ENCODE measurements at places on chromosomes 4 and X.

DNA sequence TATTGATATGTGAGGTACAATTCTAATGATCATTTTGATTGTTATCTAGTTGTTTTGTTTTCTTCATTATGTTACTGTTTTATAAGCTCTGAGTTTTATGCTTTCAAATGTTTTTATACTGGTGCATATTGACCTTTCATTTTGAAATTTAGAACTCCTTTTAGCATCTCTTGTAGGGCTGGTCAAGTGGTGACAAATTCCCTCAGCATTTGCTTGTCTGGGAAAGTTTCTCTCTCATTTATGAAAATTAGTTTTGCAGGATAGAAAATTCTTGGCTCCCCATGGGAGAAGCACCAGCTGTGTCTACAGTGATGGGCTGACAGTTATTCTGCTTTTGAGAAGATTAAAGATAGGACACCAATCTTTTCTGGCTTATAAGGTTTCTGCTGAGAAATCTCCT lies 105.3 kb upstream of the SPRY1 start:
- DNase-seq = no peak

GRCh38 chr4:127362686-127363085 lies 270.1 kb upstream of the INTU start:
- no peak for DNase-seq

DNA sequence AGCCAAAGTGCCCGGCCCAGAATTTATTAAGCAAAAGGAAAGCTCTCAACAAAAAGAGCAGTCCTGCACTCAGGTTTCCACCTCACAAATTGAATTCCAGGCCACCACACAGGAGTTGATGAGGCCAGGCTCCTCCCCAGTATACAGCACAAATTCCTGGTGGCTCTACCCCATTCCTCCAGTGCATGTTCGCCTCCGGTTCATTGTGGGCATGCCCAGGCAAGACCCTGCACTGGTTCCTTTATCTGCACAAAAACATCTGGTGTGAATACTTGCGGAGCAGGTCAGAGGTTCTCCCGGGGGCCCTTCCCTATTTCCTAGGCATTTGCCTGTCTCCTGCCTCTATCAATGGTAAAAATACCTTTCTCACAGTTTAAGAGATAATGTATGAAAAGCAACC lies 195.2 kb upstream of the ANXA10 start:
- no peak for DNase-seq

DNA sequence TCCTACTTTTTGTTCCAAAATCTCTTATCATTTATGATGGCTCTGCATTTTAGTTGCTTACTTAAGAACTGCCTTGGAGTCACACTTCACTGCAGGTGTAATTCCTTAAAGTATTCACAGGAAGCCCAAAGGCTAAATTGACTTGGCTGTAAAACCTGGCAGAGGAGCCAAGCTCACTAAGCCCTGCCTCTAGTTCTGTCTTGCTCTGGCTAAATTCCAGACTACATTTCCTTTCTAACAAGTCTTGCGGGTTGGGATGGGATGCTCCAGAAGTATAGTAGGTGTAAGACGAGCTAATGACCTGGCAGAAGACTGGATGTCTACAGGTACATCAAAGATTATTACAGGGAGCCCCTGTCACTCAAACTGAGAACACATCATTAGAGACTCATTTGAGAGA lies 924.0 kb upstream of the INTU start:
- no peak for DNase-seq

DNA sequence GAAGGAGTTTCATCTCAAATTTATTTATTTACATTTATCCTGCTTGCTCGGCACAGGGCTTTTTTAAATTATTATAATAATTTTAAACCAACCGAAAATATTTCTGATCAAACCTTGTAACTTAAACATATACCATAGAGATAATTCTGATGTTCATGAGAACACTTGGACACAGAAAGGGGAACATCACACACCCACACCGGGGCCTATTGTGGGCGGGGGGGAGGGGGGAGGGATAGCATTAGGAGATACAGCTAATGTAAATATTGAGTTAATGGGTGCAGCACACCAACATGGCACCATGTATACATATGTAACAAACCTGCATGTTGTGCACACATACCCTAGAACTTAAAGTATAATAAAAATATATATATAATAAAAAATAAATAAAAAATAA lies 2.9 kb downstream of the ANXA5 start:
- DNase-seq = no peak

DNA sequence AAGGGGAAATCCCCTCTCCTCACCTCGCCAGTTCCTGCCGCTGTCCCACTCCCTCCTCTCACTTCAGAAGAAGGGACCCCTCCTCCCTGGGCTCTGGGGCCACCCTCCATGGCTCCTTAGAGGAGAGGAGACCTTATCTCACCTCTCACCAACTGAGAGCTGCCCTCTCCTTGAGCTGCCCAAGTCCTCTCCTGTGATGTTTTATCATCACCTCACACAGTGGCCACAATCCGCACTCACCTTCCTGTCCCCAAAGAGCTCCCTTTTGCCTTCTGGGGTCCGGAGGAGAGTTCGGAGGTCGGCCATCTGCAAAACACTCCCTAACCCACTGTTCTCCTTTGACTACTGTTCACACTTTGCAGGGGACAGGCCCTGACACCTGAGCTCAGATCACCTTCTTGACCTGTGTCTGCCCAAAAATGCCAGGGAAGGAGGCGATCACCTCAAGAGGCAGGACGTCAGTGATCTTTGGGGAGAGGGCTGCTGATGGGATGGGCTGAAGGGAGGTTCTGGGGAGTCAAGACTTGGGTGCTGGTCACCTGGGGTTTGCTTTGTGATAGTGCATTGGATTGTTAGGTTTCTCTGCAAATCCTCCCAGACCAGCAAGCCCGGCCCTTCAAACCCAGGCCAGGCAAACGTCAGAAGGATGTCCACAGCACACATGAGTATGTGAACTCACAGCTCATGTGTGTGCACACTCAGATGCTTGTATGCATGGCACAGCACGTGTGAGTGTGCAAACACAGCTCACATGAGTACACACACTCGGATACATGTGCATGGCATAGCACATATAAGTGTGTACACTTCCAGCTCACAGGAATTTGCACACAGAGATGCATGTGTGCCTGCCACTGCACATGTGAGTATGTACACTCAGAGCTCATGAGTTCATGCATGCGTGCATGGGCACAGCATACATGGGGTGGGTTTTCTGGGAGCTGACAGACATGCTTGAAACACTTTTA lies 41.8 kb downstream of the HTRA3 start:
- no peak for DNase-seq

GRCh38 chr4:114603497-114603896 lies 4.9 kb downstream of the UGT8 start:
- no peak for DNase-seq

- no peak for DNase-seq
Observed at GRCh38 chrX:69311936-69312670, 146.8 kb upstream of the PJA1 start.

DNA sequence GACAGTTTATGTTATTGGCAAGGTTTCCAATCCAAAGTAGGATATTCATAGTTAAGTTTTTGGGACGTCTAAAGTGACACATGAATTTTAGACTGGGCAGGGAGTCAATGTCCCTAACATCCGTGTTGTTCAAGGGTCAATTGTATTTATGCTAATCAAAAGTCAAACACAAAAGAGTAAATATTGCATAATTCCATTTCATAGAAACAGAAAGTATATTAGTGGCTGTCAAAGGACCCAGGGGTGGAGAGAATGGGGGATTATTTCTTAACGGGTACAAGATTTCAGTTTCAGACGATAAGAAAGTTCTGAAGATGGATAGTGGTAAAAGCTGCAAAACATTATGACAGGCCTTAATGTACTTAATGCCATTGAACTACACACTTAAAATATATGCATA lies 971.8 kb upstream of the AGA start:
- DNase-seq = no peak

GRCh38 chrX:106959901-106960300 lies 39.7 kb downstream of the CLDN2 start:
- no peak for DNase-seq

- DNase-seq = no peak
Observed at GRCh38 chr4:40843696-40844095, 93.9 kb downstream of the NSUN7 start.

GRCh38 chr4:108068442-108068841 lies 78.8 kb downstream of the HADH start:
- no peak for DNase-seq

DNA sequence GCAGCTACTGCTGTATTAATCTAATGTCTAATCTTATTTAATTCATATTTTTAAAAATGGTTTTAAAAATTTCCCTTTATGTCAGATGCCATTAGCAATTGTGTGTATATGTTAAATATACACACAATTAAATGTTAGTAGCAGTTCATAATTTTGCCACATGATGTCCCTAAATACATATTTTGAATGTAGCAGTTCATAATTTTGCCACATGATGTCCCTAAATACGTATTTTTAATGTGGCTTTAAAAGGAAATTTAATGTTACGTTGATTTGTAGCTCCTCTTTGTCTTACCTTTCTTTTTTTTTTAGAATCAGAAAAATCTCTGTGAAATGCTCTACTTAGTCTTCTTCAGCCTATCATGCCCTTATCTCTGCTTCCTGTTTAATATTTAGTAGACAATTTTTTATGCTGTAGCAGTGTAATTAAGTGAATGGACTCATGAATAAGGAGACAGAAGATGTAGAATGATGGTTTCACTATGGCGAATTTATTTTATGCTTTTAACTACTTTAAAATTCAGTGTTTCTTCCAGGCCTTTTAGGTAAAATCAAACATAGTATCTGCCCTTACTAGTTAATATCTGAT lies 26.1 kb downstream of the RBM46 start:
- no peak for DNase-seq

- DNase-seq = no peak
Observed at GRCh38 chr4:21535898-21536297, 412.7 kb downstream of the KCNIP4 start.

DNA sequence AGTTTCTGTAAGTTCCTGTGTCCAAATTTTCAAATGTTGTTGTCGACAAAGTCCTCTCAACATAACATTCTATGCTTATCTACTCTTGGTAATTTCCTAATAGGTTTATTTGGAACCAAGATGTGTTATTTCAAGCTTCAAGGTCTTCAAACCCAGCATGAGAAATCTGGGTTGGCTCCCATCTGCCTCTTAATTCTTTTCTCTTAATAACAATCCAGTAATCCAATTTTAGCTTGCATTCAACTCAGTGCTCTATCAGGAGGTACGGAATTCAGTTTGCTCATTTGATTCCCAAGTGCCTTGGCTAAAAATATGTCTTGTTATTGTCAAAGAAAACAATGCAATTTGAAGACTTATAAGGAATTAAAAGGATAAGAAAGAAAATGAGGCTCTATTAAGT lies 235.5 kb upstream of the MID1 start:
- no peak for DNase-seq

GRCh38 chr4:31053451-31053850 lies 333.3 kb downstream of the PCDH7 start:
- no peak for DNase-seq
